ENCODE measurements at places on chromosomes 12 and 14.

GRCh38 chr12:71797531-71797930 is 42.0 kb upstream of the TBC1D15 start:
- DNase-seq = no peak

DNA sequence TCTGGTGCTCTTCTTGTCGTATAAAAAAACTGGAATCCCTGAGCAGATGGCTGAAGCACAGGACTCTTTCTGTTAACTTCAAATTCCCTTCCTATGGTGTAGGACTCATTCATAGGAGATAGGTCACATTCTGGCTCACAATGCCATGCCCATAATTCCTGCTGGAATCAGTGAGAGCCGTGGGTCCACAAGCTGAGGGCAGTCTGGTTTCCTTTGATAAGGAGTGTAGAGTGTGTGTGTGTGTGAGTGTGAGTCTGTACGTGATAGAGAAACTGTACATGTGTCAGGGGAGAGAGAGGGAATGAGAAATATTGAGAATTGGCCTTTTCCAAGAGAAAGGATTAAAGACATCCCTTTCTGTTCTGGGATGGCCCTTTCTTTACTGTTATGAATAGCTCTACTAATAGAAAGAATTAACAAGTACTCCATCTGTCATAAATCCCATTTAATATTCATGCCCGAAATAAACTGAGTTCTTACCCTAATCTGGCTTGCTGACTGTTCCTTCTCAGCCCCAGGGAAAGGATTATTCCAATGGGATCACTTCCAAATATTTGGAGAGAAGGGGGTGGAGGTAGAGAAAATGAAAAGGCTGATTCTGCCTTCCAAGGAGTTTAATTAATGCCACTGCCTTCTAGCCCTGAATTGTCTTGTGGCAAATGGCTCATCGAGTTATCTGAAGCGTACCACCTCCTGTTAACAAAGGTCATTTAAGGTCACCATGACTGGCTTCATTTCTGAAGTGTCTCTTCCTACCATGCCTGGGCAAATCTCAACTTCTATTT is 79.0 kb downstream of the TMX1 start:
- no peak for DNase-seq

DNA sequence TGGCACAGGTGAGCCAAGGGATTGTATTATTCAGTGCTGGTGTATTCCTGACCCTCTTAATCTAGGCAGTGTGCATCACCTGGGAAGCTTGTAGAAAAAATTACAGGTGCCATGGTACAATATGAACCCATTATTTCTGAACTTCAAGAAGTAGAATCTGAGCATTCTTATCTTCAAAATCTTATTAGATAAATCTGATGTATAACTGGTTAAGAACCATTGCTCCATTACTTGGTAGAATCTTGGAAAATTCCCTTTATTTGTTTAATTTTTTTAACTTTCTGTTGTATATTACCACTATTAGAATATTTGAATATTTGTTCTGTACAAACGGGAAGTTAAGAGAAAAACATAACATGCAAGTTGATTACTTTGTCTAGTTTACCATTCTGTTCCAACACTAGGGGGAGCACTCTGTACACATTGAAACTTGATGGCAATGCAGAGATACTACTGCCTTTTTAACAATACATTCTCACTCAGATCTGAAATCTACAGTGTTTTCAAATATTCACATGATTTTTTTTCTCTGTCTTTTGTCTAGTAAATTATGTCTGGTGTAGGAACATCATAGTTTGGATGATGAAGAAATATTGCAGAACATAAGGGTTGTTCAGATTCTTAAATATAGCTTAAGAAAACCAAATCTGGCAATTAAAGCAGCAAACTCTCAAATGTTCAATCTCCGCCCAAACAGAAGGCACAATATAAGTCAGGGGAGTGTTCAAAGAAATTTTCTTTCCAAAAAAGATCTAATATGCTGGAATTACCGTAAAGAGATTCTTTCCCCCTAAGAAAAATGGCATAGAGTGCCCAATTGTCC is 196.6 kb downstream of the PCNX1 start:
- DNase-seq = no peak

GRCh38 chr14:50191499-50191898 is 39.9 kb downstream of the SOS2 start:
- no peak for DNase-seq

DNA sequence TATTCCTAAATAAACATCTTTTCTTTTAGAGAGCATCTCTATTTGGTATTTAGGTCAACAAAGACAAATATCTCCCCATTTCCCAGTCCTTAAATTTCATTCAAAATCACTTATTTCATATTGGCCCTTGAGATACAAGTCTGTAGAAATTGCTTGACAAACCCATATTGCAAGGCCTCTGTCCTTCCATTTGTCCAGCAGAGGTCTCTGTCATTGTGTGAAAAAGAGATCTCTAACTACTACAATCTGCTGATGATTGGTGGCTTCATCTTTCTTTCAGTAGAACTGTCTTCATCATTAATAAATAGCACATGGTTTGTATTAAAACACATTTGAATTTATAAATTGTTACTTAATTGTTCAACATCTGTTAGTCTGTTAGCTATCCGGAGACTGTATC is 252.6 kb downstream of the ACSS3 start:
- DNase-seq = no peak

- no peak for DNase-seq
Observed at GRCh38 chr14:43765474-43765873, 741.6 kb downstream of the FSCB start.

GRCh38 chr12:19398376-19399363 is 40.6 kb upstream of the AEBP2 start:
- DNase-seq = no peak
